ENCODE measurements at places on chromosomes 5 and 9. TPM values are rescaled to one million over a fixed set of nuclear protein-coding genes. Genes with fewer than 3 reads are reported as not detected.
A peak's percentile ranks its signal among the peaks of the same experiment; 100 is the strongest.

The FOXD4L4 gene
- total RNA-seq = not detected

The ADAMTS19 gene
- not detected for total RNA-seq

The KIF4B gene
- total RNA-seq = not detected

DNA sequence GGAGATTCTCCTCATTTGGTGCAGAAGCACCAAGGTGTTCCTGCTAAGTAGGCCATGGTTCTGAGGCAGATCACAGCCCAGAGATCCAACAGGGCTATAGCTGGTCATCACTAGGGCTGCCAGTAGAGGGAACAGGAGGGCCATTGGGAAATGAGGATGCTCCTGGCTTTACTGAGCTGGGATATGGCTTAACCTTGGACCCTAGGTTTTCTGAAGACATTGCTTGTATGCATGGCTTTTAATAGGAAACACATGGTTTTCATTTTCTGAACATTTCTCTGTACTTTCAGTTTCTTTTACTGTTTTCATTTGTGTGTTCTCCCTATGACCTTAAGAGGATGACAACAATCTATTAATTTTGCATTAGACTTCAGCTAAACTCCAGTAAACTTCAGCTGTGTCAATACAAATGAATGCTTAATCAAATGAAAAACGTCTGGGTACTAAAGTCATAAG lies at the start of gene IFNW1:
Gene IFNW1 (minus strand): TSS at position 406 of the 456 bp plus-strand sequence. CDS start 262 bp downstream, at position 144.
- no peak for DNase-seq

DNA sequence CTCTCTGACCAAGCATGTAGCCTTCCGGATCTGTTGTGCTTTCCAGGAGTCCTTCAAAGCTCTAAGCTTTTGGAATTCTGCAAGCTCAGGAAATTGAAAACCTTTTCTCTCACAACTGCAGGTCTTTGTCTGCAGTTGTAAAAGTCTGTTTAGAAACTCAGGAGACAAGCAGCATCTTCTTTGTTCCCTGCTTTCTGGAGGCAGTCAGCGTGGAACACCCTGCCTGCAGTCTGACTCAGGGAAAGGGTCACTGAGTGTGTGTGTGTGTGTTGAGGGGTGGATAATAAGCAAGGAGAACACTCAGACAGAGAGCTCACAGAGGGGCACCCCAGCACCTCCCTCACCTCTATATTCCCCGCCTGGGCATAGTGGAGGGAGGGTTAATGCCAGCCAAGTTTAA lies 29.1 kb downstream of the KCNIP1 start:
- DNase-seq = no peak

DNA sequence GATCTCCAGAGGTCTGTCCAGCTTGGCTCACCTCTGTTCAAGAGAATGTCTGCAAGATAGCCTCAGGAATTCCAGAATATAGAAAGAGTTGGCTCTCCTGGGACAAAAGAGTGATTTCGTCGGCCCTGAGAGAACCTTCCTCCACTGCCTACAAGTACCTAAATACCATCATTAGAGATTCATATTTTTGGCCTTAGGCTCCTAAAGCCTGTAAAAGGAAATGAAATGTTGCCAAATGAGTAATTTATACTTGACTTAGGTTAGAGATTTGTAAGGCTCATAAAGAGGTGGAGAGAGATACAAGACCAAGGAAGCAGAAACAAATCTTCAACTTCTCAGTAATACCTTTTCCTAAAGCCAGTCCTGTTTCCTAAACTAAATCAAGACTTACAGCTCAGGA lies 146.2 kb downstream of the CCDC192 start:
- no peak for DNase-seq

GRCh38 chr5:80977764-80978163 lies 17.6 kb downstream of the RASGRF2 start:
- peak; percentile 24 for DNase-seq

- DNase-seq = peak; percentile 36
Measured at GRCh38 chr5:180126716-180127681, 55.4 kb upstream of the RNF130 start.

DNA sequence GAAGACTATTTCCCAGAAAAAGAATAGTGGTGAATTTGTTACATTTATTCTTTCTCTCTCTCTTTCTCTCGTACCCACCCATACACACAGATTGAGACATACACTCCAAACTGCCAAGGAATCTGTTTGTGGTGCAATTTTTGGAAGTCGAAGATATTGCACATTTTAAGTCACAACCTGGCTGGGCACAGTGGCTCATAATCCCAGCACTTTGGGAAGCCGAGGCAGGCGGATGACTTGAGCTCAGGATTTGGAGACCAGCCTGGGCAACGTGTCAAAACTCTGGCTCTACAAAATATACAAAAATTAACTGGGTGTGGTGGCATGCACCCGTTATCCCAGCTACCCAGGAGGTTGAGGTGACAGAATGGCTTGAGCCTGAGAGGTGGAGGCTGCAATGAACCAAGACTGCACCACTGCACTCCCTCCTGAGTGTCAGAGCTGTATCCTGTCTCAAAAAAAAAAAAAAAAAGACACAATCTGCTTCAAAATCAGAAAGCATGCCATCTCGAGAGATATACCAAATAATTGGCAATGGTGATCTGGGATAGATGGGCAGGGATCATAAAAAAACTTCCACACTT lies 19.2 kb upstream of the PLIN2 start:
- no peak for DNase-seq

DNA sequence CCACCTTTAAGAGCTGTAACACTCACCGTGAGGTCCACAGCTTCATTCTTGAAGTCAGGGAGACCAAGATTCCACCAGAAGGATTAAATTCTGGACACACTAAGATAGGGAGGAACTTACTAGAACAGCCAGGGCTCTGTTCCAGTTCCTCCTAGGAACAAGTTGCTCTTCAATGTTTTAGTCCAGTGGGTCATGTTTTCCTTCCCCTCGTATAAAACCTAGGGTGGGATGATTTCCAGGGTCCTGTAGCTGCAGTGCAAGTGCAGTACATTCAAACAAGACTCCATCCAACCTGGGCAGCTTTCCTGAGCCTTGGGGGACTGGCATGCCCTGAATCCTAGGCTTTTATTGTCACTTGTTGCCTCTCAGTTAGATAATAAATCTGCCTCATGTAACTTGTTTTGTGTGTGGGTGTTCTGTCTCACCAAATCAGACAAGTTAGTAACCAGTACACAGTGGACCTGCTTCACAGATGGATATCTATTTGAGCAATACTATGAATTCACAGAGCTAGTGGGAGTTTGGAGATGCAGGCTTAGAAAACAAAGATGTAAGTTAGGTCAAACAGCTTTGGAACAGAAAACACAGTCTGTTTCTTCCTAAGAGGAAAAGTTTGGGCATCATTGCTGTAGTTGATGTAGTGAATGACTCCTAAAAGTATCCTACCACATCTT lies 405.6 kb downstream of the GABRG2 start:
- DNase-seq = no peak

DNA sequence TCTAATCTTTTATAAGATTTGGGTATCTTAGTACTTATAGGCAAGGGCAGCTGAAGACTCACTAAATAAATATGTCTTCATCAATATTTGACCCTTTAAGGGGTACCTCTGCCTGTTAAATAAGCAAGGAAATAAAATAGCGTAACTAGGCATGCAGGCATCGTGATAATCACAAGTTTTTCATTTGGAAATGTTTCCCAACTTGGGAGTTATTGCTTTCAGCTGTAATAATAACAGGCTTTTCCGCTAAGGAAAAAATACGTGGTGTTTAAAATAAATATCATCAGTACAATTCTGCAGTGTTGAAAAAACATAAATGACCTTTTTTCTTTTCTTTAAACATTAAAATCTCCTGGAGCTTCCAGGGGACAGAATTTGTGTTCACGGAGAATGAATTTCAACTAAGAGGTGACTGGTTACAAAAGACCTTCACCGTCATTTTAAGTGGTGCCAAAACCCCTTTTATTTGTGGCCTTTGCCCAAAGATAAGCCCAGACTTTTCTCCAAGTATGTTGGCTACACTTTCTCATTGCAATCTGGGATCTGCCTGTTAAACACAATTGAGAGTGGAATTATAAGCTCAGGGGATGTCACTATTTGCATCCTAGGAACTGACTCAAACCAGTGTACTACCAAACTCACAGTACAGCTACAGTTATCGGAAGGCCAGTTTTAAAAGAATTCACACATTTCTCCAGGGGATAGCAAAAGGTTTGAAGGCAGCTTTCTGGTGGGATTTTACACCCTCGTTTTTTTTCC lies 218.6 kb downstream of the FBXL7 start:
- no peak for DNase-seq

DNA sequence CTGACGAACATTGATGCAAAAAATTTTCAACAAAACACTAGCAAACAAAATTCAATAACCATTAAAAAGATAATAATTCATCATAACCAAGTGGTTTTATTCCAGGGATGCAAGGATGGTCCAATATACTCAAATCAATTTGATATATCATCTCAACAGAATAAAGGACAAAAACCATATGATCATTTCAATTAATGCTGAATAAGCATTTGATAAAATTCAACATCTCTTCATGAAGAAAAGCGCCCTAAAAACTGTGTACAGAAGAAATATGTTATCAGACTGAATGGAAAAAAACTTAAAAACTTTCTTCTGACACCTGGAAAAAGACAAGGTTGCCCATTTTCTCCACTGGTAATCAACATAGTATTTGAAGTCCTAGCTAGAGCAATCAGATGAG lies 720.3 kb upstream of the RGMB start:
- no peak for DNase-seq

DNA sequence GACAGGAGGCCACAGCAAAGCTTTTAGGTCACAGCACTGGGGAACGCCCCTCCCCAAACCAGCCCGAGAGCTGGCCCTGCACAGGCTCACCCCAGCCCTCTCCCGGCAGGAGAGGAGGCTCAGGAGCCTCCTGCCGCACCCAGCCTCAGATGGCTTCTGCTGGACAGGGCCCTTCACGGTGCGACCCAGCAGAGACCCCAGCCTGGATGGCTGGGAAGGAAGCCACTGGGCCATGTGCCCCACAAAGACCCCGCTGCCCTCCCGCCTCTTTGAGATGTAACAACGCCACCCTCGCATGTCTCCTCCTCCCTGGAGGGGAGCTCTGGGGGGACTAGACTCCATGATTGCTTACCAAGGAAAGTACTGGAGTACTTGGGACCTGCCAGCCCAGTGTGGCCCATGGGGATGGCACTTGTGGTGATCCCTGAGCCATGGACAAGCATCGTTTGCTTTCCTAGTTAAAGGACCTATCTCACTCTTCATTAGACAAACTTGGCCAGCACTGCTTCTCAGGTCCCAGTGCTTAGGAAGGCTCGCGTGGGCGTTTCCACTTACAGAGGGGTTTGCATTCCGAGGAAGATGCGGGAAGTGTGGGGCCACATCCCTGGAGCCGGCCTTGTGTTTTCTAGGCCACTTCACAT lies 9.0 kb downstream of the MYMK start:
- DNase-seq = no peak

GRCh38 chr5:88727705-88728313 lies 155.2 kb downstream of the MEF2C start:
- no peak for DNase-seq
